ENCODE measurements at places on chromosomes 6 and 20.

DNA sequence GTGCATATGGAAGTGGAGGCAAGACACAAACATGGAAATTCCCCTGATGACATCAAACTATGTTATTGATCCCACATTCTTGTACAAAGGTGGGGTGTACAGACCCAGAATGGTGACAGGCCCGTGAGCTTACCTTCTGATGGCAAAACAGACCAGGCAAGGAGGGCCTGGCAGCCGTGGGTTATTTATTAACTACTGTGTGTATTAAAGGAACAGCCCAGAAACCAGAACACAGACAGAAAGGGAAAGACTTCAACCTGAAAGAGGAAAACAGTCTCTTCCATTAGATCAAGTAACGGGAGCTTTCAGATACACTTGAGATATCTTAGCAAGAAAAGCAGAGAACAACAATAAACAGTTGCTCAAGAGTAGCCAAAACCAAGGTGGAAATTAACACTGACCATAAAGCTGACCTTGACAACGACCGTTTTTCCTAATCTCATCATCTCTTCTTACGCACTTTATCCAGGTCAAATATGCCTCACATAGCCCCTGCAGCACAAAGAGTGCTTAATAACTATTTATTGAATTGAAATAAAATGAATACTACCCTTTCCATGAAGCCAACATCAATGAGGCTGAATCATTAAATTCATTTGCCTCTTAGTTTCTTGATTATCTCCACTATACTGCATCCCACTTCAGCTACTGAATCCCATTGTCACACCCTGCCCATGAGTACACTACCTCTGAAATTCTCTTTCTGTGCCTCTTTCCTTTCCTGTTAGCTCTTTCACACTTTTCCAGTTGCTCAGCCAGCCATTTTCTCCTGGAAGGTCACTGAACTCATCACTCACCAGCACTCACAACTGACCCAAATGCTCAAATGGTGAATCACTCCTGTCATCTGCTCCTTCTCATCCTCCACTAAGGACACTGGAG lies 67.4 kb downstream of the MOXD1 start:
- no peak for DNase-seq

DNA sequence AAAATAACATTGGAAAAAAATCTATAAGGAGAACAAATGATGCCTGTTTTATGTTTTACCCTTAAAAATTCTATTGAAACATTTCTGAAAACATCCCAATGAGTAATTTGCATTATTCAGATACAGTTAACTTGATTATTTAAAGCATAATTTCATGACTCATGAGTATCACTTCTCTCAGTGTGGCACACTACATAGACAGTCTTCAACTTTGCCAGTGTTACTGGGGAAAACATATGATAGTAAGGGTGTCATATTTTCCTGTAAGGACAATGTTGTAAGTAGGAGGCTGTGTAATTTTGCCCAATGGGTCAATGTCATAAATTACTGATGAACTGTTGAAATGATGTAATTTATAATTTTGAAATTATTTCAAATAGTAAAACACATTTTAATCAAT lies 125.5 kb downstream of the PHACTR1 start:
- no peak for DNase-seq

- no peak for DNase-seq
These were observed 278.2 kb downstream of the NRN1 start for GRCh38 chr6:5728351-5729079.

DNA sequence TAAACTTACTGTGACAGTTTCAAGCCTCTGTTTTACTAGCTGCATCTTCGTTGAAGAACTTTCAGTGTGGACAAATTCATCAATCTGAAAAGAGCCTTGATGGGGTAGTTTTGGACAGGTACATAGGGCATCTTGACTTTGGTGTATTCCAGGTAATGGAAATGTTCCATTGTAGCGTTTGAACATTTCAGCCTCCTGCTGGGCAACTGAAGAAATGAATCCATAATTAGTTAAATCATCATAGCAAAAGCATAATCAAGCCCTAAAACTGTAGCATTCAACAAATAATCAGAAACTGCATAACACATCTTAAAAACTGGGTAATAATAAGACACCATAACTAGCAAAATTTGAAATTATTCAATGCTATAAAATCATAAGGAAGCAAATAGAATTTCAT lies 86.2 kb downstream of the AHI1 start:
- no peak for DNase-seq

GRCh38 chr6:19994909-19995308 lies 157.7 kb downstream of the ID4 start:
- no peak for DNase-seq

DNA sequence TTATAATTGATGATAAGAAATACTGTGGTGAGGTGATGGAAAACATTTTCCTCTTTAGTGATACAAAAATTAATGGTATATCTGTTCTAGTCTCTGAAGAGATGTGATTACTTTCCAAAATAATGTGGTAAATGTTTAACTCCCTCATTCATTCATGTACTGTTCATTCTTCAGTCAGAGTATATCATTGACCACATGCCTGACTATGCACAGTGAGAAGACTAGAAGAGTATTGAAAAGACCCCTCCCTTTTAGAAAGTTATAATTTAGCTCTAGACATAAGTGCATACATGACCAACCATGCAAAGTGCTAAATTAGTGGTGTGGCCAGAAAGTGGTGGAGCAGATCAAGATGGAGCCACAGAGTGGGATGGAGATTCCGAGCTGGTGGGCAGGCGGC lies 133.0 kb downstream of the CLIC5 start:
- DNase-seq = no peak

- no peak for DNase-seq
These were observed 42.2 kb upstream of the SPTLC3 start for GRCh38 chr20:12966468-12967085.

- DNase-seq = no peak
These were observed 150.0 kb upstream of the CST7 start for GRCh38 chr20:24798930-24799705.

DNA sequence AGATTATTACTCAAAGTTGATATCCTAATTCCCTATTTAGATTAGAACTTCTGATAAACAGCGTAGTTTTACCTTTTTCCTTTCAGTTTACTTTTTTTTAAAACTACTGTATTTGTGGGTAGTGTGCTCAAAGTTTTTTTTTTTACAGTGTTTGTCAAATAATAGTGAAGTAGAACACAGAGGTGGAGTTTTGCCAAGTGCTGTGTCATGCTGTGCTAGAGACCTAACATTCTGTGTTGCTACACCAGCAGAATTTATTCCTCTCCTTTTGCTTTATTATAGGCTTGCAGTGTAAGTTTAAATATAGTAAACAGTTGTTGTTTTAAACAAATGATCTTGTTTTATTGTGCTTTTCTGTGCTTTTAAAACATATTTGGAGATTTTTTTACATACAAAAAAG lies 125.4 kb downstream of the HIVEP1 start:
- no peak for DNase-seq

- no peak for DNase-seq
These were observed 411.8 kb downstream of the SYNE1 start for GRCh38 chr6:152225241-152225934.

DNA sequence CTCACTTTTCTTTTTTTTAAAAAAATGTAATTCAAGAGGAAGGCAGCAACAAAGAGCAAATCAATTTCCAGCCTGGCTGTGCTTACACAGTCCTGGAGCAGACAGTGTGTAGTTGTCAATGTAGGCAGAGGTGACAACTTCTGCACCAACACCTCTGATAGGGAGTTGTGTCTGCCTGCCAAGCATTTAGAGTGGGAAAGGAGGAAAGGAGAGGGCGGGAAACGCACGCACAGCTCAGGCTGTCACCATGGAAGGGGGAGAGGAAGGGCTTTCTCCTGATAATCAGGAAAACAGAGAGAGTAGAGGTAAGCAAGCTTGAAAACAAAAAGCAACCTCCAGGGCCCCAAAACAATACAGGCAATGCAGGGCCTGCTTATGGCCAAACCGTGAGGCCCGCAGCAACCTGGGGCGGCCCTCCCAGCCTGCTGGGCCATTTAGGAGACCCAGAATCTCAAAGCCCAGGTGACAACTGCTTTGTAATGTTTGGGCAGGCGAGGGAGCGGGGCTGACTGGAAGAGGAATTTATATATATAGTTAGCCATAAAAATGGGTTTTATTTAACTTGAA lies 41.5 kb upstream of the GFOD1 start:
- no peak for DNase-seq

- no peak for DNase-seq
These were observed 68.1 kb upstream of the OGFRL1 start for GRCh38 chr6:71220466-71220865.

DNA sequence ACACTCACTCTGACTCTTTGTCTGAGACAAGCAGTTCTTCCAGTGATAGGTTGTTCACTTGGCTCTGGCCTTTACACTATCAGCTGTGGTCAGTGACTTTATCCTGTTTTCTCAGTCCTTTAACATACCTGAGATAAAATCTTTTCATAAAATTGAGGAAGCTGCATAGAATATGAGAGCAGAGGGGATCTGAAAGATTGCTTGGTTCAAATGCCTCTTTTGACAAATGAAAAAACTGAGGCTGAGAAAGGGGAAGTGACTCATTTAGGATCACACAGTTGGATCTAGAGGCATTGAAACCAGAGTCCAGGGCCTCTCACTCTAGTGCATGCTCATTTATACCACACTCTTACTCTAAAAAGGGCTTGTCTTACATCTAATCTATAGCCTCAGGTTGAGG lies 277.0 kb upstream of the TBX18 start:
- DNase-seq = no peak

- DNase-seq = no peak
These were observed 189.0 kb downstream of the BTBD9 start for GRCh38 chr6:38450717-38451116.

DNA sequence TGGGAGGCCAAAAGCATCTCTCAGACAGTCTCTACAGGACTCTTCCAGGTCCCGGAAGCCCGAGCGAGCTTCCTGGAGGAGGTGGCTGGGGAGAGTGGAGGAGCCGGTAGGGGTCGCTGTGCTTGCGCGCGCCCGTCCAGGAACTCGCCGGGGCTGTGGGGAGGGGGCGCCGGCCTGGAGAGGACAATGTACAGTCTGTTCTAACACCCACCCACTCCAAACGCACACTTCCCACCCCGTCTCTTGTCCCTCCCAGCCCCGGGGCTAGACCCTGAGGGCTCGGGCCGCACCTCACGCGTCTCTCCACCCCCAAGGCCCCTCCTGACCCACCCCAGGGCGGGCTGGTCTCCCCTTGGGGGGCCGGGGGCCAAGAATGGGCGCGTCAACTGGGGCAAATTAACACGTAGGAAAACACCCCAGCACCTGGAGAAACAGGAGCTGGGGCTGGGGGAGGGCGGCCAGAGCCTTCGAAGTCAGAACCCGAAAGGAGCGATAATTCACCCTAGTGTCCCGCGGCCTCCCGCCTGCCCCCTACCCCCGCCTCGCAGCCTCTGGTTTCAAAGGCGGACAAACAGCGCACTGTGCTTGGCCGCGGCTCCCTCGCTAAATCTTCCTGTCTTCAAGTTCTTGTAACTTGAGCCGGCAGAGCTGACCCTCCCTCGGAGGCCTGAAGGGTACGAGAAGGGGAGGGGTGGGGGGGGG lies 103.2 kb upstream of the FOXP4 start:
- no peak for DNase-seq
